ENCODE measurements at places on chromosomes 5 and 9.

DNA sequence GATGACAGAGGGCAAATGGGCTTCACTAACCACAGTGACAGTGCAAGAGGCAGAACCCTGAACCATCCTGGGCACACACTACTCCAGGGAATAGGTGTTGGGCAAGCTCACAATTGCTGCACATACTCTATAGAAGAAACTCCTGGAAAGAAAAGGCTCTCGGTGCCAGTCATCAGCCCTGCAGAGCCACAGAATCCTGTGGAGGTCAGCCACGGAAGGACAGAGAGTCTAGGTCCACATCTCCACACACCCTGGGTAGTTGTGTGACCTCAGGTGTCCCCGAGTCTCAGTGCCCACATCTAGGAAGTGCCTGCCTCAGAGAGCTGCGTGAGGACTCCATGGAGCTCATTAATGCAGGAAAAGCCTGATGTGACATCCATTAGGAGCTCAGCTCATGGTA lies 16.0 kb upstream of the ANGPTL2 start:
- DNase-seq, result no peak

- no peak for DNase-seq
Measured at GRCh38 chr9:133515615-133516255, 9.0 kb downstream of the MYMK start.

DNA sequence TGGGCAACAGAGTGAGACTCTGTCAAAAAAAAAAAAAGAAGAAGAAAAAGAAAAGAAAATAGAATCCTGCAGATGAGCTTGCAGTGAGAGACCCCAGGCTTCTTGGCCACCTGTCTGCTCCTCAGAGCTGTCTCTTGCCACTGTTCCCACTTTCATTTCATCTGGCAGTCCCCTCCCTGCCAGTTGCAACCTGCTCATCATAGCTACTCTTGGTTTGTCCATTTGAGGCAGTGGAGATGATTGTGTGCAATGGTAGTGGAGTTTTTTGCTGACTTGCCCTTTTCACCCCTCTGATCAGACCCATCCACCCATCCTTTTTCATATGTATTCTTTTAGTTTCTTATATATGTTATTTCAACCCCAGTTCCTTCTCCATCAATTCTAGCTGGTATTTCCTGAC lies 28.7 kb downstream of the ANKRD33B start:
- no peak for DNase-seq

DNA sequence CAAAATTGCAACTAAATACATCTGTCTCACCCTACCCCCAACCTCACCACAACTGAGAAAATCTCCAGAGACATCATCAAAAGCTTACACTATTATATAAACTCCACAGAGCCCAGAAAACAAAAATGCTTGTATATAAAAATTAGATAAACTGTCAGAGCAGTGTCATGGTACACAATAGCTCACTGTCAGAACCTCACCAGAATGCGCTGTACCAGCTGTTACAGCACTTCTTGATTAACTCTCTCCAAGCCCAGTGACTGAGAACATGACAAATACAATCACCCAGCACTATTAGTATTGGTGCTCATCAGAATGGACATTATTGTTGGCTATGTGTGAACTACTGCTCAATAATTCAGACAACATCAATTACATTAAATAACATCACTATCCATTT lies 65.7 kb downstream of the ZDHHC21 start:
- no peak for DNase-seq

DNA sequence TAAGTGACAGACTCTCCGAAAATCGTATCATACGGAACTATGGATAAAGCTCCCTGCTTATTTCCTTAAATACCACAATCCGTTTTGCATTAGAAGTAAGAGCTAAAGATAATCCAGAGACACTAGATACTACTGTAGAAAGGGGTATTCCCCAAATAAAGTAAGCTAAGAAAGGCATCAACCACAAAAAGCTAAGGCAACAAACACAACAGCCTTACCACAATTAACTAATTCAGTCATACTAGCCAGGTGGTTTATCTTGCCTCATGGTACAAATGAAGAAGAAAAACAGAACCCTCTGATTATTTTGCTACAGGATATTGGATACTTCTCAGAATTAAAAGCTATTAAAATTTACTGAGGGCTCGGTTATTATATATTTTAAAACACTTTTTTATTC lies 14.1 kb downstream of the ERP44 start:
- DNase-seq, result no peak

GRCh38 chr5:142134331-142135010 lies 25.9 kb downstream of the NDFIP1 start:
- no peak for DNase-seq
